ENCODE measurements at places on chromosomes 5 and 9.

GRCh38 chr5:172151661-172152210 lies 36.3 kb downstream of the STK10 start:
- no peak for DNase-seq

DNA sequence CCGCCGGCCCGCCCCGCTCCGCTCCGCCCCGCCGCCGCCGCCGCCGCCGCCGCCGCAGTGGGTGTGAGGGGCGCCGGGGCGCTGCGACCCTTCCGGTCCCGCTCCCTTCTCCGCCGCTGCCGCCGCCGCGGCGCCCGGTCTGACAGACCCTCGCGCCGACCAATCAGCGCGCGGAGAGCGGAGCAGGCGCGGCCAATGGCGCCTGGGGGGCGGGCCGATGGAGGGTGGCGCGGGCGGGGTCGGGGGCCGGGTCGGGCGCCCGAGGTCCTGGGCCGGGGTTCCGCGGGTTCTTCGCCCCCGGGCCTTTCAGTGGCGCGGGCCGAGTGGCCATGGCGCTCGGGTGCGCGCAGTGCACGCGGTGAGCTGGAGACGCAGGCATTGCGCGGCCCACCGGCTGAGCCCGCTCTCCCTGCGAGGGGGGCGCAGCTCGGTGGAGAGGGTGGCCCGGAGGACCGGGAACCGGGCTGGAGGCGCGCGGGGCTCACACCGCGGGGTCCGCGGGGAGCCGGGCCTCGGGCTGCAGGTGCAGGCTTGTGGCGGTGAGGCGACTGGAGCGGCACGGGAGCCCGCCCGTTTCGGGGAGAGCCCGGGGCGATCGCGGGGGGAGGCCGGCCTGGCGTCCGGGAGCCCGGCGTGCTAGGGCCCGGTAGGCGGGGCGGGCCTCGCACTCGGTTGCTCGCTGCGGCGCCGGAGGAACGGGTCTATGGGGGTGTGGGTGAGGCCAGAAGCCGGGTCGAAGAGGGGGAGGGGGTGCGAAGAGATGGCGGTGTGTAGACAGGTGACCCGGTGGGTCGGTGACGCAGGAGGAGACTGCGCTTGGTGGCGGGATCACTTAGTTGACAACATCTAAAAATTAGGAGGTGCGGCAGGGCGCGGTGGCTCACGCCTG lies at the start of gene MAPK9:
Gene MAPK9, minus strand, starts transcription at position 141 of the 889 bp plus-strand sequence. CDS start 11,522 bp downstream, outside the sequence.
- peak; percentile 86 for DNase-seq

DNA sequence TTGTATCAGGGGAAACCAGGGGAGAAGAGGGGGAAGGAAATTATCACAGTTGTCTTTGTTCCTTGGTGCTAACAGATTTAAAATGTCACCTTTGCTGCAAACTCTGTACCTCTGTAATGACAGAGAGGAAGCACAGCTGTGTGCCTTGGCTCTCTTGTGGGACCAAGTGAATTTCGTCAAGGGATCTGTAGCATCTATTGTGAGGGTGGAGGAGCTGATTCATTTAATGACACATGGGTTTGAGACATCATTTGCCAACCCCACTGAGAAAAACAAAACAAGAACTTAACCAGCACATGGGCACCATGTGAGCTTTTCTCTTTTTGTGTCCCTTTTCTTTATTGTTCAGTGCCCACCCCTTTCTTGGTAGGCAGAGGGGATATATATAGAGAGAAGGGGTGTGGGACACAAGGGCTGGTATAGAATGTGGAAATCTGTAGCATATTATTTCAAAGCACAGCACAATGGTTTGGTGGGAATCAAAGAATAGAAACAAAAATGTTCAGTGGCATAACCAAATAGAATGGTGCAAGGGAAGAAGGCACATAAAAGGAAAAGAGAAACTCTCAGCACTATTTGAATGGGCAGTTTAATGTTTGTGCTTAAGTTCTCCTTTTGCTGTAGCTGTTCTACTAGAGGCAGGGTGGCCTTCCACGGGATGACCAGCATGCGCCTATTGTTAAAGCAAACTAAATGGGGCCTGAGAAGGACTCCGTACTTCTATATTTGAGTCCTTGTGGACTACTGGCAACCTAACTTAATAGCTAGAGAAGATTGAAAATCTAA lies 63.3 kb downstream of the LIX1 start:
- no peak for DNase-seq

DNA sequence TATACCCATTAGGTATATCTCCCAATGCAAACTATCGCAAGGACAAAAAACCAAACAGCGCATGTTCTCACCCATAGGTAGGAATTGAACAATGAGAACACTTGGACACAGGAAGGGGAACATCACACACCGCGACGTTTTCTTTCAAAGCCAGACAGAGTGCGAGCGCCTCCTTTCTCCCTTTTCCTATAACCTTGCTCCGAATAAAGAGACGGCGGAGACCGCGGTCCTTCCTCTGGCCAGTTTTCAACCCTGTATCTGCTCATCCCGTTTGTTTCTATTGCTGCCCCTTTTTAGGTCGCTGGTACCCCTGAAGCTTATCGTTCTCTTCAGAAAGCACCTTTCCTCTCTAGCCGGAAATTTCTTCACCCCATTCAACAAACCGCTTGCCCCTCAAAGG lies 1.3 kb downstream of the LVRN start:
- no peak for DNase-seq

- no peak for DNase-seq
These were observed 96.8 kb downstream of the ANKRD18B start for GRCh38 chr9:33620738-33621439.

DNA sequence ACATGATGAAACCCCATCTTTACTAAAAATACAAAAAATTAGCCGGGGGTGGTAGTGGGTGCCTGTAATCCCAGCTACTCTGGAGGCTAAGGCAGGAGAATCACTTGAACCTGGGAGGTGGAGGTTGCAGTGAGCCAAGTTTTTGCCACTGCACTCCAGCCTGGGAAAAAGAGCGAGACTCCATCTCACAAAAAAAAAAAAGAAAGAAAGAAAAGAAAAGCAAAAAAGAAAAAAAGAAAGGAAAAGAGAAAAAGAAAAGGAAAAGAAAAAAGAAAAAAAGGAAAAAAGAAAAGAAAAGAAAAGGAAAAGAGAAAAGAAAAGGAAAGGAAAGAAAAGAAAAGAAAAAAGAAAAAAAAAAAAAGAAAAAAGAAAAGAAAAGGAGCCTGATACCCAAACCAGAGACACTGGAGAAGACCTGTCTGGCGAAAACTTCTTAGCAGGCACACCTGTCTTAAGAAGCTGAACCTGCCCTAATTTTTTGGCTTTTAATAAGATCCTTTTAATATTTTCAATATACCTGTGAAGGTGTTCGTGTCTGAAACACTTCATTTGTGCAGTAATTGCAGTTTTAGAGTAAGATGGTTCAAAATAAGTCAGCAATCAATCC lies 164.7 kb upstream of the IRX2 start:
- DNase-seq, result no peak

- no peak for DNase-seq
These were observed 57.9 kb downstream of the C5orf15 start for GRCh38 chr5:133910571-133910970.

- DNase-seq, result no peak
These were observed 240.8 kb upstream of the TMEM161B start for GRCh38 chr5:88509403-88509802.

GRCh38 chr9:130610862-130611707 lies 31.7 kb downstream of the FUBP3 start:
- DNase-seq, result no peak

DNA sequence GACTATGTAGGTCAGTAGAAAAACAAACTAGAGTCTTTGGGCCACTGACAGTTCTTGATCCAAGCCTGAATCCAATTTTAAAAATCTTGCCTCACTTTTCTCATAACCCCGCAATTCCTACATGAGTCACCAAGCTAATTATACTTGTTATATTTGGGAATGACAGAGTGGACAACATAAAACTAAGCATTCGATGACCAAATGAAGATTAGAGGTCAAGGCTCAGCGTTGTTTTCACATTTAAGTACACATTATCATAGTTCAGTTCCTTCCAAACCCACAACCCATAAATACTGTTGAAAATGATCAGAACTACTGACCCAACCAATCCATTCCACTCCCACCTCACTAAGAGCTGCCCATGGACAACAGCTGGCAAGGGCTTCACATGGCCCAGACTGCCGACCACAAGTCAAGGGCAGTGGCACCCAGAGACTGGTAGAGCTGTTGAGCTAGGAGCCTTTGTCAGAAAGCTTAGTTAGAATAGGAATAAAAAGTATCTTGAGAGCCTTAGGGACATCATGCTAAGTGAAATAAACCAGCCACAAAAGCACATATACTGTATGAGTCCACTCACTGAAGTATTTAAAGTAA lies 64.2 kb downstream of the MYO10 start:
- DNase-seq, result no peak

GRCh38 chr9:97638666-97639065 lies 5.0 kb downstream of the NCBP1 start:
- no peak for DNase-seq

- no peak for DNase-seq
These were observed 1.3 kb upstream of the ZNF366 start for GRCh38 chr5:72508241-72509170.

GRCh38 chr9:118882684-118883083 lies 486.6 kb downstream of the BRINP1 start:
- no peak for DNase-seq

DNA sequence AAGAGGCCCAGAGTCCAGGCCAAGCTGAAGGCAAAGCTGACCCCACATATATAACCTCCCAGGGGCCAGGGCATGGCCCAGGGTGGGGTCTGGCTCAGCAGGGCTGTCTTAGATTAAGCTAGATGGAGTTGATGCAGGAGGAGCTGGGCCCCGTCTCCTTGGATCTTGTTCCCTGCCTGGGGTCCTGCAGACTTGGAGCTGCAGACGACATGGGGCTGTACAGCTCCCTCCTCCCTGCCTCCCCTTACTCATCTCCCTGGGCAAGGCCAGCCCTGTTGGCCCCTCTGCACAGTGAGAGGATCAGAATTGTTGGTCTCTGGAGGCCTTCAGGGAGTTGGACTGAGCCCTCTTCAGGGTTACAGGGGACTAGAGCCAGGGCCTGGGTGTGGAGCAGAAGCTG lies 134.9 kb downstream of the RGS3 start:
- no peak for DNase-seq

DNA sequence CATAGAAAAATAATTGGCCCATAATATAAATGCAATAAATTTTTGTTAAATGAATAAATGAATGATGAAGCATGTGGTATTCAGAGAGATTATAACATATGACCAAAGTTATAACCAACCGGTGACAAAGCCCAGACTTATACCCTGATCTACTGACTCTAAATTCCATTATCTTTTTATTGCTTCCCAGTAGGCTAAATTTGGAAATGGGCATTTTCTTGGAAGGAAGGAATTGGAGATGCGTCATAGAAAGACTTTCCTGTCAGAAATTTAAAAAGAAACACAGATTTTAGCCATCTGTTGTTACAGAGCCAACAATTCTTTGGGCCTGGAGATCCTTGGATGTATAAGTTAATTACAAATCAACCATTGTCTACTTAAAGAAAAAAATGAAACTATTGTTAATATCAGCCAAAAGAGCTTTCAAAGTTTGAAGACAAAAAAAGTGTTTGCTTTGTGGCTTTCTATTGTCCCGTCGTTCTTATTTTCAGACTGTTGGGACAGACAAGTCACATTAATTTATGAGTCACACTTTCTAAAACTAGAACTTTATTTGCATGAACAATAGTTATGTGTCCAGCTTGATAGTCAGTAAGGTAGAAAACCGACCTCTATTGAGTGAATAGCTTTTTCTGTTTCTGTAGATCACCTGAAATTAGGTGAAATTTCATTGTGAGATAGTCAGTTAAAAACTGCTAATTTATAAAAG lies 428.7 kb downstream of the GABRG2 start:
- DNase-seq, result no peak

DNA sequence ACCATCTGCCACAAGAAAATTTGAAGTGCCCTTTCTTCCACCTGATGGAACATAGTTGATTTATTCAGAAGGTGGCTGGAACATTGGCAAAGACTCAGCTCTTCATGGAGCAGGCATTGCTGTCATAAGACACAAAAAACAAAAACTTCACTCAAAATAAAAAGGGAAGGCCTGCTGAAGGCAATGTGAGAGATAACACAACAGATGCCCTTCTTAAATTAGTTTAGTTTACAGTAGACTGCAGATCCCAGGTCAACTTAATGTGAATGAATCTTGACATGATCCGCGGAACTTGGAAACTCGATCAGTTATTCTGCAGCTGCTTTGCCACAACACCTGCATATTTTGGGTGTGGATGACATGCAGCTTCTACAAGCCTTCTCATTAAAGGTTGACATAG lies 159.8 kb upstream of the PLCXD3 start:
- no peak for DNase-seq

DNA sequence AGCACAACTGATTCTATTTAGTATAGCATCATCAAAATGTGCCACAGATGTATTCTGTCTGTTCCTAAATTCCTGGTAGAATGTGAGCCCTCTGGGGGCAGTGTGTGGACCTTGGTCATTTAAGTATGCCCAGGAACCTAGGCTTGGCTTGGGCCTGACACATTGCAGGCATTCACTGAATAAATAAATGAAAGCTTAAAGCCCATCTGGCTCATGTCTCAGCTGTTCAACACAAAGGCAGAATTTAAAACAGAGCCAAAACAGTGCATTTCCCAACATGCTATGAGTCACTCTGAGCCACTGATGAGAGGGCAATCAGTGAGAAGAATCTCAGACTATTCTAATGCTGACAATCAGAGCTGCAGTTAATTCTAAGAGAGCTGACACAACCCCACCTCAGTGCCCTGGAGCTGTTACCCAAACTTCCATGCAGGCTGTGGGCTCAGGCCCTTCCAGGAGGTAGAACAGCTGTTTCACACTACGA lies 8.1 kb downstream of the FAM193B start:
- no peak for DNase-seq

- no peak for DNase-seq
These were observed 96.3 kb upstream of the CPEB4 start for GRCh38 chr5:173791878-173792277.

- no peak for DNase-seq
These were observed 429.9 kb downstream of the CAAP1 start for GRCh38 chr9:26462751-26463150.

GRCh38 chr9:75033791-75034473 lies 5.8 kb upstream of the CARNMT1 start:
- DNase-seq, result no peak

DNA sequence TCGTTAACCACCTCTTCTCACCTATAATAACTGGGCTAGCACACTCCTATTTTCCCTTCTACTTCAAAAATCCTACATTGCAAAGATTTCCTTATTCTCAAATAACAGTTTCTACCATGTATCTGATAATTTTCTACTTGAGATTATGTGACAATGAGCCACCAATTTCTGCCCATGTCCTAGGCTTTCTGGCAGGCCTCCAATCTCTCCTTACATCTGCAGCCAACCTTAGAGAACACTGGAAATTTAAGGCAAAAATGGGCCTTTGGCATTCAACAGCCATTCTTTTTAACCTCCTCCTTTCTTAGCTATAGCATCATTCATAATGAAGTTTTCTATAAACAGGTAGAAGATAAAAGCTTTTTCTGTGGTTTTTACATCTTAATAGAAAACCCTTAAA lies 225.1 kb downstream of the ARRDC3 start:
- no peak for DNase-seq

DNA sequence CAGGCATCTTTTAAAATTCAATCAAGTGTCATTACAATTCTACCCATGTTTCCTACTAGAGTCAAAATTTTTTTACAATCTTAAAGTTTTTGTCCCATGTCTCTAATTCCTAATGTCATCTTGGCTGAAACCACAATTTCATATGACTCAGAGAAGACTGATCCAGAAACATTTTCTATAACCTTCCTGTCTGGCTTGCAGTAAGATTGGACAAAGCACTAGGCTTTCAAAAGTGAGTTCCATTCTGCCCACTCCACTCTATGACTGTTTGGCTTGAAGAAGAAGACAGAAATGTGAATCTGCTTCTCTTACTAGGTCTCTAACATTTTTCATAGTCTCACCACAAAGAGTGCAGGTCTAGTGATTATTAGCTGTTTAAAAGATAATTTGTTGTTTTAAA lies 88.8 kb downstream of the NR3C1 start:
- DNase-seq, result no peak

- no peak for DNase-seq
These were observed 98.4 kb upstream of the GNAQ start for GRCh38 chr9:78130004-78130403.

All from CD4-positive, alpha-beta T cell treated with Interleukin-15 for 4 hours (primary cell).